Progenitor cell of endocrine pancreas (in vitro differentiated cells): ENCODE measurements at places on chromosomes 1 and 21. TPM values are rescaled to one million over a fixed set of nuclear protein-coding genes. Genes with fewer than 3 reads are reported as not detected.

Gene SIK1
- 8.1 and 8.8 TPM in 2 replicates for total RNA-seq

Gene HES2
- 0.07 and 0.12 TPM in 2 replicates for total RNA-seq

Gene GPR153
- 6.3 and 6.5 TPM in 2 replicates for total RNA-seq

Gene ASAP3
- 63.4 and 67.8 TPM in 2 replicates for total RNA-seq

Gene LCE3B
- total RNA-seq: not detected in 2 replicates

DNA sequence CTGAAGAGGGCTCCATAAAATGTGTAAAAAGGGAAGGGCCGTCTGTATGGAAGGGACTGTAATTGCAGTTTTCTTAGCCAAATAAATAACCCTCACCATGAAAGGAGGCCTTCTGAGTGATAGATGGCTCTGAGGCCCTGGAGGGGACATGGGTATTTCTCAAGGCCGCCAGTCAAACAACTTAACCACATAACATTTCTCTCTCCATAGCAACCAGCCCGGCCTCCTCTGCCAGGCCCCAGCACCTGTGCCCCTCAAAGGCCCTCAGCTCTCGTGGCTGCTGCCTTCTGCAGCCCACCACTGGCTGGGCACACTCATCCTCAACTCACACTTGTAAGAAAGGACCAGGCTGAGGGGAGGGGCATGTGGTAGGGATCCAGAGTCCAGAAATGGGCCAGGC is 57.0 kb upstream of the GJB5 start:
- H3K27me3 ChIP-seq: peaks cover 22% of the 10 kb centered on the region
- peaks cover 10% of the 10 kb centered on the region for H3K4me1 ChIP-seq
- no peaks in the 10 kb centered on the region for H3K36me3 ChIP-seq

- H3K27me3 ChIP-seq: peaks cover 28% of the 10 kb centered on the region
- no peaks in the 10 kb centered on the region for H3K36me3 ChIP-seq
- no peak overlapping the region for H3K27ac ChIP-seq
- DNase-seq: no peak
- H3K4me3 ChIP-seq: no peak overlapping the region
These were observed 51.7 kb downstream of the RASSF5 start for GRCh38 chr1:206558794-206559671.

DNA sequence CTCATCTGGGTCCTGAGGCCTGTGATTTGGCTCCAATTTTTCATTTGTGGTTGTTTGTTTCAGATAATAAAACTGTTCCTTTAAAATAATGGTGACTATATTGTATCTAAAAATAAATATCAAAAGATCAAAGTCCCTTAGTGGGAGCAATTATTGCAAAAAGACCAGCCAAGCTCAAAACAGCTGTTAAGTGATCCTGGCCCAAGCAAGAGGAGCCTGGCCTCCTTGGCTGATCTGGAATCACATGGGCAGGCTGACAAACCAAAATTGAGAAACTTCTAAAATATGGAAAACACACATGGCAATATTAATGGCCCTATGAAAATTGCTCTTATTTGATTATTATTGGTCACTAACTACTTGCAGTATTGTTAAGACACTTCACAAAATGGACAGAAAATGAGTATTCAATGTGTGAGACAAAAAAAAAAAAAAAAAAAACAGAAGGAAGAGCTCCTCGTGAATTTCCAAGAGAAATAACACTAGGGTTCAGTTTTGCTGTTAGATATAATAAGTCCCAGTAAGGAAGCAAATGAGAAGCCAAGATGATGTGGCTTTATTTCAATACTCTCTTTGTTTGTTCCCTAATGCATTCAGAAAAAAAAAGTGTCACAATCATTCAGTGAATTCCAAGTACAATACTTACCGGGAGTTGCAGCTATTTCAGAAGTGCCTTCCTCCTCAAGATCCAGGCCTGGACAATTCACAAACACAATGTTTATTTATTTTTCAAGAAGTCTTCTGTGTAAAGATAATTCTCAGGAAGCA is 105.1 kb downstream of the SEC16B start:
- H3K27ac ChIP-seq: no peak overlapping the region
- no peak for DNase-seq
- H3K36me3 ChIP-seq: no peaks in the 10 kb centered on the region
- H3K4me1 ChIP-seq: peaks cover 1% of the 10 kb centered on the region
- H3K4me3 ChIP-seq: no peak overlapping the region
- peaks cover 19% of the 10 kb centered on the region for H3K27me3 ChIP-seq

- peaks cover 26% of the 10 kb centered on the region for H3K27me3 ChIP-seq
- no peak overlapping the region for H3K4me3 ChIP-seq
- no peak overlapping the region for H3K27ac ChIP-seq
- peaks cover 2% of the 10 kb centered on the region for H3K4me1 ChIP-seq
- H3K36me3 ChIP-seq: no peaks in the 10 kb centered on the region
These were observed 64.0 kb downstream of the WNT9A start for GRCh38 chr1:227883641-227884301.

- peaks cover 3% of the 10 kb centered on the region for H3K27me3 ChIP-seq
- no peak overlapping the region for H3K27ac ChIP-seq
- DNase-seq: no peak
- H3K4me3 ChIP-seq: no peak overlapping the region
- H3K36me3 ChIP-seq: no peaks in the 10 kb centered on the region
These were observed 92.2 kb downstream of the PLXNA2 start for GRCh38 chr1:208151728-208152598.

DNA sequence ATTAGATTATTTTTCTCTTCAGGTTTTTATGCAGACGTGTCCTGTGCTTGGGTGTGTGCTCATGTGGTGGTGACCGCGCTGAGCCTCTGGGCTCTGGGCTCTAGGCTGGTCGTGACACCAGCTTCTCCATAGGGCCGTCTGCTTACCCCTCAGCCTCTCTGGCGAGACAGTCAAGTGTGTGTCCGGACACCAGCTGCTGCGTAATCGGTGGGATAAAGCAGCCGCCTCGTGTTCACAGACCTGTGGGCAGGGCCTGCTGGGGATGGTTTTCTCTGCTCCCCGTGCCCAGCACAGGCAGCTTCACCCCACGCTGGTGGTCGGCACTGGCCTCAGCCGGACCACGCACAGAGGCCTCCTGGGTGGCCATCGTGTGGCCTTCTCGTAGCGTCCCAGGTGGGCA is 33.6 kb upstream of the DIP2A start:
- DNase-seq: no peak
- peak overlapping the region; percentile 83 for H3K27ac ChIP-seq
- H3K36me3 ChIP-seq: peaks cover 5% of the 10 kb centered on the region
- H3K4me1 ChIP-seq: no peaks in the 10 kb centered on the region

DNA sequence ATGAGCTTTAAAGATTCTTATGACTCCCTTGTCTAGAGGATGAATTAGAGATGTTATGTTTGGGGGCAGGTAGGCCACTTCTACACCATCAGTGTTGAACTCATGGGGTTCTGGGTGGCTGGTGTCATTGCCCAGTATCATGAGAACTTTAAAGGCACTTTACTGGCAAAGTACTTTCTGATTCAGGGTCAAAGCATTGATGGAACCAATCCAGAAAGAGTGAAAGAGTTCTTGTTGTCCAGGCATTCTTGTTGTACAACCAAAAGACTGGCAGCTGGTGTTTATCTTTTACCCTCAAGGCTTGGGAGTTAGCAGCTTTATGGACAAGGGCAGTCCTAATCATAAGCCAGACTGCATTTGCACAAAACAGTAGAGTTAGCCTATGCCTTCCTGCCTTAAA is 673.0 kb downstream of the USP25 start:
- H3K27ac ChIP-seq: no peak overlapping the region
- no peaks in the 10 kb centered on the region for H3K4me1 ChIP-seq
- no peak for DNase-seq

GRCh38 chr1:5745800-5746610 is 246.2 kb downstream of the NPHP4 start:
- H3K27ac ChIP-seq: no peak overlapping the region
- DNase-seq: peak; percentile 75
- no peaks in the 10 kb centered on the region for H3K36me3 ChIP-seq
- no peaks in the 10 kb centered on the region for H3K4me1 ChIP-seq
